ENCODE measurements at places on chromosomes 5 and 9.

DNA sequence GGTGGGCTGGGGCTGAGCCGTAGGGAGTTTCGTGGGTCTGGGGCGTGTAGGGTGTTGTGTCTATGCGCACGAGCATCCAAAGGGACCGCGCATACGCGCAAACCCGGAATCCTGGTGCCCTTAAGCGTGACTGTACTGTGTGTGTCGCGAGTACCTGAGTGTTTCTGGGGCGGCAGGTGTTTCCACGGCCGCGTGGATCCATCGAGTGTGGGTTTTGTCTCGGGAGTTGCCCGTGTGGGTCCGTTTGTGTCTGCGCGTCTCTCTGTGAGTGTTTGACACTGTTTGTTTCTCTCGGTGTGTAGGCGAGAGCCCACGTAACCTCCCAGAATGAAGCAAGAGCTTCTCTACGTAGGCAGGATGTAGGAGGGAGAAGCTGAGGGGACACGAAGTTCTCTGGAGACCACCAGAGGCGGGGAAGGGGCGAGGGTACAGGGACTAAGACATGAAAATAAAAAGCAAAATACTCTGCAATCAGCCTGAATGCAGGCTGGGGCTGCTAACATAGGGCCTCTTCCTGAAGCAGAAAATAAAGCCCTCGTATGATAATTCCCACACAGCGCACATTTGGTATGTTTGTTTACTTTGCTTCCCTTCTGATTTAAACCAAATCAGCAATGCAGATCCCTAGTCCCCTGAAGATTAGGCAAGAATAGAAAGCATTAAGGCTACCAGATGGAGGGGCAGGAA lies 588 bp upstream of the BRINP1 start:
- no peak for DNase-seq

- no peak for DNase-seq
Measured at GRCh38 chr5:78549043-78549442, 99.5 kb downstream of the LHFPL2 start.

- no peak for DNase-seq
Measured at GRCh38 chr5:96687080-96687479, 24.9 kb downstream of the CAST start.

DNA sequence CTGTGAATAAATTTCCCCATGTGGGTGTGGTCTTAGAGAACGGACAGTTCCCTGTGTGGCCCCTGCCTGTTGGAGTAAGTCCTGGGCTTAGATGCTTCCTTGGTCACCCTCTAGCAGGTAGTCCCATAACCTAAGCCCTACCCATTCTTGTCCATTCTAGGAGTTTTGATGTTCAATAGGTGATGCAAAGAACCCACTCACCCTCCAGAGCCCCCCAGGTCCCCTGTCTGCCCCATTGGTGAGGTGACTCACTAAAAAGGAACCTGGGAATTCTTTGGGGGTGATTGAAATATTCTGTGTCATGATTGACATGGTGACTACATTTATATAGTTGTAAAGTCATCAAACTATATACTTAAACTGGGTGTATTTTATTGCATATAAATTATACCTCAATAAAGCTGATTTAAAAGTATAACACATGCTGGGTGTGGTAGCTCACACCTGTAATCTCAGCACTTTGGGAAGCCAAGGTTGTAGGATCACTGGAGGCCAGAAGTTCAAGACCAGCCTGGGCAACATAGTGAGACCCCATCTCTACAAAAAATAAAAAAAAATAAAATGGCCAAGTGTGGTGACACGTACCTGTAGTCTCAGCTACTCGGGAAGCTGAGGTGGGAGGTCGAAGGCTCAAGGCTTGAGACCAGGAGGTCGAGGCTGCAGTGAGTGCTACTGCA lies 20.8 kb upstream of the GTF3C5 start:
- no peak for DNase-seq

DNA sequence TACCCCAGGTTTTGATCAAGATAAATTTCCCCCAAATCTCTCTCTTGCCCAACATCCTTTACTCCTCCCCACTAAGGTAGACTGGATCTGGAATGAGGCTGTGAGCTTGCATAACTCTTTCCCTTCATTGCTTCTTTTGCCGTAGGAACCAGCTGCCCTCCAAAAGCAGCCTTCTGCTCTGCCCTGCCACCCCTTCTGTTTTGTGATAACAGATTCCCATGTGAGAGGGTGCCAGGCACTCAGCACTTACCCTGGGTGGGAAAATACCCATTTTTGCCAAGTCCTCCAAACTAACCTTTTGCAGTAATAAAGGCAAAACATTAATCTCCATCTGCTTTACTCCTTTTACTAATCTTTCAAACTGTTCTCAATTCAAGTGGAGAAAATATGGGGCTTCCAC lies 182.6 kb downstream of the ASTN2 start:
- DNase-seq: no peak

DNA sequence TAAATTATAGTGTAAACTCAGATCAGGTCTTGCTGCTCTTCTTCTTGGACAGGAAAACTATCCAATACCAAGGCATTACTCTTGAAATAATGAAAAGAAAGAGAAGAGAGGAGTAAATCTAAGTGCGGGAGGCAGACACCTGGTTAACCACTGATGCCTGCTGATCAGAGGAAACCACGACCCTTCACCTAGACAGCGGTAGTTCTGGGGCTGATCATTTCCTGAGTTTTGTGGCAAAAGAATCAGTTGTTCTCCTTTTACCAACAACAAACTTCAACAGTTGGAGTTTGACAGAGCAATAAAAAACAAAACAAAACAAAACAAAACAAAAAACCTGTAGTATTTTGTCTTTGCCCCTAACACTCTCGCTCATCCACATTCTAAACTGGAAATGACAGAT lies 3.0 kb downstream of the RLN1 start:
- no peak for DNase-seq

DNA sequence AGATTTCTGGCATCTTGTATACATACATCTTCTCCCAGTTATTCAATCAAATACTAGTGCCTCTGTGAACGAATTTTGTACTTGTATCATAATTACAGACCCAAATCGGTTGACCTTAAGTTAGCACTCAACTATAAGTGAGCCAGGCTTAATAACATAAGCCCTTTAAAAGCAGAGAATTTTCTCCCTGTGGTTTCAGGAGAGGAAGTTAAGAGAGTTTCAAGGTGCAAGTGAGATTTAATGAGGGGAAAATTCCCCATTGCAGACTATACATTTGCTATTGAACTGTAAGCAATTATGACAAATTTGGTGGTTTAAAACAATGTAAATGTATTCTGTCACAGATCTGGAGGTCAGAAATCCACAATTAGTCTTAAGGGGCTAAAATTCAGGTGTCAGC lies 261.9 kb upstream of the NREP start:
- DNase-seq: no peak

DNA sequence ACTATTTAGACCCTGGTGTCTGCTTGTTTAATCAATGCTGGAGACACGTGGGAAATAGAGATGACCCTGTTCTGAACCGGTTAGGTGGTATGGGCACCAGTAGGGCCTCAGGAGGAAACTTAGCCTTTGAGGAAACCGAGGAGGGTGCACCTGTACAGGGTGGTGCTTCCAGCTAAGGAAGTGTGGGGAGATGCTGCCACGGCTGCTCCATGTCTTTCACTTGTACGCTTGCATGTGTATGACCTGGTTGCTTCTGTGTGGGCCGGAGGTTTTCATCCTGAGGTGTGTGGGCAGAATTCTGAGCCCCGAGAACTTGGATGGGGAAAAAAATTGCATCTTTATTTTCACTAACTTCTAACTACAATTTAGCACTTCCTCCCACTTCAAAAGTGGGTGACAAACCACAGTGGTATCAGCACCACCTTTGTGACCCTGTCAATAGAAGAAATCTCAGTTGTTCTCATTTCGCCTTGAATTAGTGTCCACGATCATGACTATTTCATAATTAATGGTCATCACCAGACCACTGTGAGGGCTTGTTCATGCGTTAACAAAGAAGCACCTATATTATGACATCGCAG lies 99.8 kb upstream of the SPATA31C2 start:
- DNase-seq: no peak

GRCh38 chr9:137604345-137605086 lies 970 bp upstream of the ARRDC1 start:
- DNase-seq: no peak

GRCh38 chr5:15791274-15791673 lies 291.3 kb downstream of the FBXL7 start:
- DNase-seq: no peak

DNA sequence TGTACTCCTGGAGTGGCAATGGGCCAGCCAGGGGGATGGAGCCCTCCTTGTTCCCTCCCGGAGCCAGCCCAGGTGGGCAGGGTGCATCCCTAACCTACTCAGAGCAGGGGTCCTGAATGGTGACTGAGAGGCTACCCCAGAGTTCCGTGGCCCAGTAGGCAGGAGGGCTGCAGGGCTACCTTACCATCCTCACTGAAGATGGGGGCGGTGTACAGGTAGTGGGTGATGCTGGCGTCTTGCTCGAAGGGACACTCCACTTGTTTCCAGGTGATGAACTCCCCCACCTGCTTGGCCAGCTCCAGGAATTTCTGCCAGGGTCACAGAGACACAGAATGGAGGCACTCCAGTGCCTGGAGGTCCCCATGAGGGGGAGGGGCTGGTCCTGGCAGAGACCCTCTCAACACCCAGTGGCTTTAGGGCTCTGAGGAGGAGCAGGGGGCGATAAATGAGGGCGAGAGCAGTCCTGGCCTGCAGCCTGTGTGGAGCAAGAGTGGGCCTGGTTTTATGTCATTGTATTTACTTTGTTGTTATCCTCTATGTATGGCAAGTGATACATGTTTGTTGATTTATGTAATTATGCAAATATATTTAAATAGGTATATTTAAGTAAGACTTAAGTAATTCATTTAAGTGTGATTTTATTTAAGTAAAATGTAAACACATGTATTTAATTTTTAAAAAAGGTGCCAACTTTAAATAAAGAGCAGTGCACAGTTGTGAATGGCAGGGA lies 39.9 kb upstream of the RNF130 start:
- DNase-seq: no peak

DNA sequence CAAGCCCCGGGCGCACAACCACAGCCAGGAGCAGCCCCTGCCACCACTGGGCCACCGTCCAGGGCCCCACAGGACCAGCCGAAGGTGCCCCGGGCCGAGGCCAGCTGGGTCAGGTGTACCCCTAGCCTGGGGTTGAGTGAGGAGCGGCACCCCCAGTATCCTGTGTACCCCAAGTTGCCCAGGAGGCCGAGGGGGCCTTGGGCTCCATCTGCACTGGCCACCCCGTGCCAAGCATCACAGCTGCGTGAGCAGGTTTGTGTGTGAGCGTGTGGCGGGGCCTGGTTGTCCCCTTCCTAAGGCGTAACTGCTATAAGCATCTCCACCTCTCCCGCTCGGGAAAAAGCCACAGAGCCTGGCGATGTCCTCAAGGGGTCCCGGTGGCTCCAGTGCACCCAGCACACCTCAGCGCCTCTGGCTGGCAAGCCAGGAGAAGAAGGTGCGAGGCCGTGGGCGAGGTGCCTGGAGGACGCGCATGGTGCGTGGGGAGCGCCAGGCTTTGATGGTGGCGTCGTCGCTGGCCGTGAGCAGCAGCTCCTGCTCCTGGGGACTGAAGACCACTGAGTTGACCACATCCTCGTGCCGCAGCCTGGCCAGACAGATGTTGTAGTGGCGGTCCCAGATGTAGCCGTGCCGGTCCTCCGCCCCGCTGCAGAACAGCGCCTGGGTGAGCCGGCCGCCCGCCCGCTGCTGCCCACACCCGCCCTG lies 3.9 kb downstream of the FBXW5 start:
- no peak for DNase-seq

DNA sequence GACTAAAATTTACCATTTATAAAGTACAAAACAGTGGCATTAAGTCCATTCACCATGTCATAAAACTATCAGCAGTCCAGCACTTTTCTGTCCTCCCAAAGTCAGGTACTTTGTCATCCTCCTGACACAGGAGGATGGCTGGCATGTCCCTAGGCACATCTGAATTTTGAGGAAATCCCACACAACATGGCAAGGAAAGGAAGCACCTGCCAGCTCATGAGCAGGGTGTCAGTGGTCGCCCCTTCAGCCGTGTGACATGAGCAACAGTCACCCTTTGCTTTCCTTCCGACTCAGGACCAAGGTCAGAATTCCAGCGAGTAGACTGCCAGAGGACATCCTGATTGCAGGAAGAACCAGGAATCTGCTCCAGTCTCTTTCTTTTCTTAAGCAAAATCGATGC lies 77.1 kb downstream of the PPARGC1B start:
- DNase-seq: no peak

DNA sequence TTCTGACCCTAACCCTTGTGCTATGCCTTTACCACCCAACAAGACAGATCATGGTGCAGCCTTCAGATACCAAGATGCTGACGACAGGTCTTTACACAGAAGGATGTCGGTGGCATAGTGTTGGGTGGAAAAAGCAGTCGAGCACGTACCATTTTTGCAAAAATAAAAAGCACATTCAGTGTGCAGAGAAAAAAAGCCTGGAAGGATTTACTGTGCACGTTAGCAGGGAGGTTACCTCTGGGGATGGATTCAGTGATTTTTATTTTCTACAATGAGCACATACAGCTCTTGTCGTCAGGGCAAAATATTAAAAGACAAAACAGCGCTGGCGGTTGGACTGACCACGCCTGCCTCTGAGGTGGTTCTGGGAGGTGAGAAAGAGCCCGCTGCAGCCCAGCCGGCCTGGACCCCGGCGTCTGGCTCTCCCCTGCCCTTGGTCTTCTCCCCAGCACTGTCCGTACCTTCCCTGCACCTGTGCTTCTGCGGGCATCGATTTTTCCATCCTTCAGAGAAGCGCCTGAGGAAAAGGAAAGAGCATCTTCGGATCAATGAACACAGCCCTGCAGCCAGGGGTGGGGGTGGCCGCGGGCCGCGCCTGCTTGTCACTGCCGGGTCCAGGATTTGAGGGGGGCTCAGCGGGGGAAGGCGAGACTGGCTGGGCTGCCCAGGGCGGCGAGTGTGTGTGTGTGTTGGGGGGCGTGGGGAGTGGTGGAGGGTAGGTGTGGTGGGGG lies 200.0 kb upstream of the IER5L start:
- no peak for DNase-seq

- DNase-seq: no peak
Measured at GRCh38 chr5:58002323-58002722, 457.6 kb downstream of the PLK2 start.

DNA sequence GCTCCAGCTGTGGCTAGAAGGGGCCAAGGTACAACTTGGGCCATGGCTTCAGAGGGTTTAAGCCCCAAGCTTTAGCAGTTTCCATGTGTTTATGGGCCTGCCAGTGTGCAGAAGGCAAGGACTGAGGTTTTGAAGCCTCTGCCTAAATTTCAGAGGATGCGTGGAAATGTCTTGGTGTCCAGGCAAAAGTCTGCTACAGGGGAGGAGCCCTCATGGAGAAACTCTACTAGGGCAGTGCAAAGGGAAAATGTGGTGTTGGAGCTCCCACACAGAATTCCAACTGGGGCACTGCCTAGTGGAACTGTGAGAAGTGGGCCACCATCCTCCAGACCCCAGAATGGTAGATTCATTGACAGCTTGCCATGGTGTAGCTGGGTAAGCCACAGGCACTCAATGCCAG lies 527.2 kb upstream of the RORB start:
- no peak for DNase-seq

DNA sequence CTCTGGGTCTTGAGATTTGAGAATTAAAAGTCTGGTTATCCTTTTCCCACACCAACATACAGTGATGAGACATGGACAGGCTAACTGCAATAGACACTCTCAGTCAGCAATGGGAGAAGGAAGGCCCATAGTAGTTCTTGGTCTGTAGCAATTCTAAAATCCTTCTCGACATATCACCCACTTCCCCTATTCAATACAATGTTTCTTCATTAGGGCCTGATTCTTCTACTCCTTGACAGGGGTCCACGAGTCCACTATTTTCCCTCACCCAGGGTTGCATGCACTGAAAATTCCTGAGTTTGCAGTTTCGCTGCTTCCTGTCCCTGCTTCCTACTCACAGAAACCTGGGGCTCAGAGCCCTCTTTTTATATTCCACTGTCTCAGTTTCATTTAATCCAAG lies 402.8 kb downstream of the MAT2B start:
- DNase-seq: no peak
